ENCODE measurements at places on chromosomes 1 and 21. TPM values are rescaled to one million over a fixed set of nuclear protein-coding genes. Genes with fewer than 3 reads are reported as not detected.

DNA sequence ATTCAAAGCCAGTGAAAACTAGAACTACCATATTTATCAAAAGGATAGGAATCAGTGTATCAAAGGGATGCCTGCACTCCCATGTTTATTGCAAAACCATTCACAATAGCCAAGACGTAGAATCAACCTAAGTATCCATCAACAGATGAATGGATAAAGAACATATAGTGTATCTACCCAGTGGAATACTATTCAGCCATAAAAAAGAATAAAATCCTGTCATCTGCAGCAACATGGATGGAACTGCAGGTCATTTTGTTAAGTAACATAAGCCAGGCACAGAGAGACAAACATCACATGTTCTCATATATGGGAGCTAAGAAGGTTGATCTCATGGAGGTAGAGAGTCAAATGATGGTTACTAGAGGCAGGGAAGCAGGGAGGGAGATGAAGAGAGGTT, 110.0 kb downstream of the PAX7 start:
- no peak for DNase-seq

- no peak for DNase-seq
Observed at GRCh38 chr21:45264146-45264911, 23.4 kb downstream of the POFUT2 start.

- DNase-seq: no peak
Observed at GRCh38 chr1:59742526-59742925, 72.2 kb upstream of the HOOK1 start.

Gene PTAFR
- polyA plus RNA-seq: 0.12 TPM

Gene F13B
- polyA plus RNA-seq: not detected

Gene MORN1
- polyA plus RNA-seq: 3.6 TPM

Gene SLC35F3
- 0.05 TPM for polyA plus RNA-seq

Data from AG04450 (cell line).